CD4-positive, alpha-beta memory T cell (primary cell): ENCODE measurements at places on chromosomes 2 and 18. TPM values are rescaled to one million over a fixed set of nuclear protein-coding genes. Genes with fewer than 3 reads are reported as not detected.

FNDC4 gene
- not detected for polyA plus RNA-seq

PNPT1 gene
- polyA plus RNA-seq: 28.2 TPM

ALPP gene
- polyA plus RNA-seq: not detected

HES6 gene
- 4.9 TPM for polyA plus RNA-seq

CLEC4F gene
- polyA plus RNA-seq: not detected

TMEM182 gene
- polyA plus RNA-seq: 6.4 TPM

ITPRIPL1 gene
- polyA plus RNA-seq: 10.0 TPM
